ENCODE measurements at places on chromosomes 6 and 20.

GRCh38 chr20:23117738-23118137 is 31.6 kb upstream of the CD93 start:
- H3K27ac ChIP-seq = no peak overlapping the region
- no peaks in the 10 kb centered on the region for H3K27me3 ChIP-seq
- H3K4me3 ChIP-seq = no peak overlapping the region
- no peak for DNase-seq
- no peaks in the 10 kb centered on the region for H3K36me3 ChIP-seq
- peaks cover 12% of the 10 kb centered on the region for H3K4me1 ChIP-seq

GRCh38 chr20:60036746-60037499 is 78.7 kb downstream of the CDH26 start:
- H3K4me3 ChIP-seq = no peak overlapping the region
- peaks cover 14% of the 10 kb centered on the region for H3K4me1 ChIP-seq
- no peaks in the 10 kb centered on the region for H3K27me3 ChIP-seq
- H3K36me3 ChIP-seq = no peaks in the 10 kb centered on the region

GRCh38 chr20:54073288-54073687 is 2.9 kb upstream of the BCAS1 start:
- H3K4me1 ChIP-seq = no peaks in the 10 kb centered on the region
- H3K36me3 ChIP-seq = no peaks in the 10 kb centered on the region
- H3K27me3 ChIP-seq = no peaks in the 10 kb centered on the region
- no peak overlapping the region for H3K27ac ChIP-seq

GRCh38 chr6:162109480-162110050 is 618.0 kb downstream of the PRKN start:
- H3K27ac ChIP-seq = no peak overlapping the region
- no peaks in the 10 kb centered on the region for H3K36me3 ChIP-seq
- H3K4me3 ChIP-seq = no peak overlapping the region
- no peaks in the 10 kb centered on the region for H3K4me1 ChIP-seq
- no peak for DNase-seq
- no peaks in the 10 kb centered on the region for H3K27me3 ChIP-seq

- H3K27me3 ChIP-seq = no peaks in the 10 kb centered on the region
- H3K4me1 ChIP-seq = peaks cover 70% of the 10 kb centered on the region
- no peak overlapping the region for H3K27ac ChIP-seq
- H3K4me3 ChIP-seq = no peak overlapping the region
- peaks cover 65% of the 10 kb centered on the region for H3K36me3 ChIP-seq
Measured at GRCh38 chr20:57658833-57659516, 38.7 kb upstream of the ZBP1 start.

DNA sequence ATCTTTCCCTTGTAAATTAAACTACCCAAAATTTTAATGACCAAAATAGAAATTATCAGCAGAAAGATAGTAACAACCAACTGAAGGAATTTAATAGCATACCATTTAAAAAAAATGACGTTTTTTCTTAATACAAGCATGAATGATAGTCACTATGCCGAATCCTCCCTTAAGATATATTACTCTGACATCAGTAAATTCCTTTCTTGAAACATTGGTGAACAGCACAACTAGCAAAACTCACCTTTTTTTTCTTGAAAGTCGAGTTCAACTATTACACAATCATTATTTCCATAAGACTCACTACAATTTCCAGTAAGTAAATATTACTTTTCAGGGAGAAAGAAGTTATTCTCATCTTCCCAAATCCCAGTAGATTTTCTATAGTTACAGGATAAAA is 433.2 kb downstream of the GRIK2 start:
- no peak overlapping the region for H3K4me3 ChIP-seq
- H3K4me1 ChIP-seq = no peaks in the 10 kb centered on the region
- H3K27ac ChIP-seq = no peak overlapping the region
- H3K27me3 ChIP-seq = no peaks in the 10 kb centered on the region
- no peaks in the 10 kb centered on the region for H3K36me3 ChIP-seq

Measured in spinal cord (tissue), 10 donors.